Left ventricle myocardium inferior (tissue), 1 donor: ENCODE measurements at places on chromosomes 6 and 20. TPM values are rescaled to one million over a fixed set of nuclear protein-coding genes. Genes with fewer than 3 reads are reported as not detected.

DNA sequence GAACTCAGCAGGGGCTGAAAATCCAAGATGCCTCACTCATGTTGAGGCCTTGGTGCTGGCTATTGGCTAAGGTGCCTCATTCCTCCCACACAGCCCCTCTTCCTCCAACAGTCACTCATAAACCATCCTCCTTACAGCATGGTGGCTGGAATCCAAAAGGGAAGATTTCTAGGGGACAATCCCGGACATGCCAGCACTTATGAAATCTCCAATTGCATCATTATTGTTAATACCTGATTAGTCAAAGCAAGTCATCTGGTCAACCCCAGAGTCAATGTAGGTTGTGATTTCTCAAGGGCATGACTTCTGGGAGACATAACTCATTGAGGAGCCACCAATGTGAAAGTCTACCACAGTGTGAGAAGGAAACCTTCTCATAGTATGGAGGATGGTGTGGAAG is 506.6 kb upstream of the NOX3 start:
- H3K36me3 ChIP-seq: no peaks in the 10 kb centered on the region
- H3K27ac ChIP-seq: no peak overlapping the region
- DNase-seq: no peak
- no peak overlapping the region for H3K4me3 ChIP-seq
- no peaks in the 10 kb centered on the region for H3K4me1 ChIP-seq

Gene PSORS1C2
- not detected for total RNA-seq

GRCh38 chr6:135703621-135704020 is 147.9 kb upstream of the PDE7B start:
- H3K27me3 ChIP-seq: no peaks in the 10 kb centered on the region
- H3K4me1 ChIP-seq: no peaks in the 10 kb centered on the region
- no peaks in the 10 kb centered on the region for H3K36me3 ChIP-seq
- H3K4me3 ChIP-seq: no peak overlapping the region

DNA sequence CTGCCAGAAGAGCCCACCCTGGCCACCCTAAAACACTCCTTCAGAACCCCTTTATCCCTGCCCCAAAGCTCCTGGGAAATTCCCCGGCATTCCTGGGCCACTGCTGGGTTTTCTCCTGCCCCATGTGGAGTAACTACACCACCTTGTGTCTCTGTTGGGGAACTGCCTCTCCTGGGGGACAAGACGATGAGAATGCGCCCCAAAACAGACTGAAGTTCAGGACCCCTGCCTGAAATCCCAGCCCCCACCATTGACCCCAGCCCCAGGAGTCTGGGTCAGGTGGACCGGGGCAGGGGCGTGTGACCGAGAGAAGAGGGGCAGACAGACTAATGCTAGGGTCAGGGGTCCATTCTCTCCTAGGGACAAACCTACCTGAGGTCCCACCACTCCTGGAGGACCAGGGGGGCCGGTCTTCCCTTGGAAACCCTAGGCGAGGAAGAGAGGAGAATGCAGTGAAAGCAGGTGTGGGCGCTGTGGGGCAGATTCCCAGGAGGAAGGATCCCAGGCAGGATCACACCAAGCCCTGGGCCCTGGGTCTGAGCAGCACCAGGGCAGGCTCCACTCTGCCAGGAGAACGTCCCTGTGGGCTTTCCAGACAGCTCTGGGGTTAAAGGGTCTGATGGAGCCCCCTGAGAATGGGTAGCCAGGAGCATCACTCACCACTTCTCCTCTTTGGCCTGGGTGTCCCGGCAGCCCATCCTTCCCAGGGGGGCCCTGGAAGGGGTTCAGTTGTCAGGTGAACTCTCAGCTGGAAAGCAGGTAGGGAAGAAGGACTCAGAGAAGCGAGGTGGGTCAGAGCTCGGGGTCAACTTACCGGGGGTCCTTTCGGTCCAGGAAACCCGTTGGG is 19.4 kb downstream of the COL11A2 start:
- H3K4me3 ChIP-seq: no peak overlapping the region
- no peaks in the 10 kb centered on the region for H3K4me1 ChIP-seq
- H3K27me3 ChIP-seq: no peaks in the 10 kb centered on the region

Gene PTK7
- total RNA-seq: 2.6 TPM

GRCh38 chr6:167113047-167113754 is 9.7 kb upstream of the CCR6 start:
- H3K27me3 ChIP-seq: peaks cover 94% of the 10 kb centered on the region
- no peaks in the 10 kb centered on the region for H3K36me3 ChIP-seq

- no peak overlapping the region for H3K4me3 ChIP-seq
- H3K36me3 ChIP-seq: no peaks in the 10 kb centered on the region
- no peaks in the 10 kb centered on the region for H3K4me1 ChIP-seq
- no peak overlapping the region for H3K27ac ChIP-seq
- H3K27me3 ChIP-seq: no peaks in the 10 kb centered on the region
Measured at GRCh38 chr6:10138917-10139316, 276.0 kb downstream of the TFAP2A start.

Gene PPDPF
- total RNA-seq: 371 TPM
